ENCODE measurements at places on chromosomes 2 and 18. TPM values are rescaled to one million over a fixed set of nuclear protein-coding genes. Genes with fewer than 3 reads are reported as not detected.
A peak's percentile ranks its signal among the peaks of the same experiment; 100 is the strongest.

DNA sequence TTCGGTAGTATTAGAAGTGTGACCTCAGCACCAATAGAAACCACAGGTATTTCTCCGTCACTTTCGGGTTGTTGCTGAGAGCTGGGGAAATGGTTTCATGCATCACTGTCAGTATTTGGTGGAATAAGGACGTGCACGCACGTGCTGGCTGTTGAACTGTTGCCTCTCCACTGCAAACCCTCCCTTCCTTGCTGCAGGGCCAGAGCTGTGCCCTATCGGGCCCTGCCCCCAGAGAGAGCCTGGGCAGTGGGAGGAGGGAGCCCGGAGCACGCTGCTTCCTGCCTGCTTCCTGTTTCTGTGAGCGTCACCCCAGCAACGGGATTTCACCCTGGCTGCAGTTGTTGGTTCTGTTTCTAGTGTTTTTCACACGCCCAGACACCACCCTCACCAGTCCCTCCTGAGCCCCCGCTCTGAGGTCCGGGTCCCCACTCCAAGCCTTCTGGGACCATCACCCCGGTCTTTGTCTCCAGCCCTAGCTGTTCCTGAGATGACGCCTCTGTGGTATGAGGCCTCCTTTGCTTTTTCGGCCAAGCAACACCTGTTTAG is 47.4 kb downstream of the LRRFIP1 start:
- peak; percentile 91 for DNase-seq

GRCh38 chr2:109193807-109194619 is 65.0 kb downstream of the SH3RF3 start:
- no peak for DNase-seq

- peak; percentile 69 for DNase-seq
Measured at GRCh38 chr2:68925295-68925896, 27.3 kb downstream of the GKN2 start.

GRCh38 chr18:57523171-57523956 is 63.1 kb downstream of the FECH start:
- DNase-seq, result no peak

The LRRC30 gene
- not detected for total RNA-seq

The TTN gene
- total RNA-seq, result 20.8 TPM
